Renal cortex interstitium (tissue), 15 donors: ENCODE measurements at places on chromosomes 13 and 19.
A peak's percentile ranks its signal among the peaks of the same experiment; 100 is the strongest.

DNA sequence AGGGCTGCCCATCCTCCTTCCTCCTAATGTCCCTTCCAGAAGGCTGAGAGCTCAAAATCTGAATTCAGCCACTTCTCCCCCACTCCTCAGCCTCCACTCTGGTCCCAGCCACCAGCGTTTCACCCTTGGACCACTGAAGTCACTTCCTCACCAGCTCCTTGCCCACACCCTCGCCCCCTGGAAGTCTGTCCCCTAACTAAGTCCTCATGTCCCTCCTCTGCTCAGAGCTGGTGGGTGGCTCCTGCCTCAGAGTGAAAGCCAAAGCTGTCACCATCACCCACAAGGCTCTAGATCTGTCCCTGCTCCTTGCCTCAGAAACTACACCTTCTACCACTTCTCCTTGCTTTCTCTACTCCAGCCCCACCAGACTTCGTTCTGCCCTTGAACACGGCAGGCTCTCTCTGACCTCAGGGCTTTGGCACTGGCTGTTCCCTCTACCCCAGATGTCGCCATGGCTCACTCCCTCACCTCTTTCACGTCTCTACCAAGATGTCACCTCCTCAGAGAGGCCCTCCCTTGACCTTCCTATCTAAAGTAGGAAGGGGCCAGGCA is 1.7 kb downstream of the ERCC1 start:
- DNase-seq, result no peak

- no peak for DNase-seq
Observed at GRCh38 chr13:113855931-113856715, 7.8 kb downstream of the GAS6 start.

GRCh38 chr13:76634431-76635191 is 251.6 kb downstream of the KCTD12 start:
- no peak for DNase-seq

DNA sequence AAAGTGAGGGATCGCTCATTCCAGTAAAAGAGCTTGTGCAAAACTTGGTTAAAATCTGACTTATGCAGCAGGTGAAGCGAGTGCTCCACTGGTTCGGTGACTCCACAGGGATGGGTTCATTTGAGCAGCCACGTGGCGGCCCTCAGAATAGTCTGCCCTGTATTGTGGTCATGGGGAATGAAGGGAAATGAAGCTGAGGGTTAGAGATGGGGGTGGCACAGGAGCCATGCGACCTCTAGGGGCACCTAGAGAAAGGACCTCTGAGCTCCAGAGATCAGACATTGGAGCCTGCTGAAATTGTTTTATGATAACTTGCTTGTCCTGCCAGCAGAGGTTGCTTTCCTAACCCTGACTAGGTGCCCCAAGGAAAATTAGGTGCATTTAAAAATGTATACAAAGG is 26.6 kb downstream of the CBY2 start:
- no peak for DNase-seq

- DNase-seq, result no peak
Observed at GRCh38 chr19:48466561-48467325, 2.4 kb upstream of the CYTH2 start.

GRCh38 chr13:76440568-76440967 is 445.6 kb downstream of the KCTD12 start:
- DNase-seq, result no peak

- no peak for DNase-seq
Observed at GRCh38 chr19:3609779-3610719, 3.4 kb upstream of the TBXA2R start.

DNA sequence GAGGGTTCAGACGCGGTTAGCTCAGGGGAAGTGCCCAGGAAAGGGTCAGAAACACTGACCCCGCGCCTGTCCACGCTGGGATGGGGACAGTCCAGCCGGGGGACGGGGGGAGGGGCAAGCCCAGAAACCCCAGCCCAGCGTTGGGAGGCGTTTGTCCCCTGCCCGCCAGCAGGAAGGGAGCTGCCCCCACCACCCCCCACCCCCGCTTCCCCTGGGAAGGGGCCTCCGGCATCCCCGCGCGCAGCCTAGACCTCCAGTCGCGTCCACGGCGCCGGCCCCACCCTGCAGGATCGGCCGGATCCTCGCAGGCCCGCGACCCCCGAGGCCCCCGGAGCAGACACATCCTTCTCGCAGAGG is 277 bp downstream of the GIPC1 start:
- no peak for DNase-seq

DNA sequence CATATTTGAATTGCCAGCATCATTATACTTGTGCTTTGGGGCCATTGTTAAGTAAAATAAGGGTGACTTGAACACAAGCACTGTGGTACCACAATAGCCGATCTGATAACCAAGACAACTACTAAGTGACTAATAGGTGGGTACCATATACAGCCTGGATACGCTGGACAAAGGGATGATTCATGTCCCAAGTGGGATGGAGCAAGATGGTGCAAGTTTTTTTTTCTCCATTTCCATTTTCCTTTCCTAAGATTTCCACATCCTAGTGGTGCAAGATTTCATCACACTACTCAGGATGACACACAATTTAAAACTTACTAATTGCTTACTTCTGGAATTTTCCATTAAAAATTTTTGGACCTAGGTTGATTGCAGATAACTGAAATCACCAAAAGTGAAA is 15.1 kb downstream of the BRCA2 start:
- no peak for DNase-seq

- DNase-seq, result no peak
Observed at GRCh38 chr13:100988921-100989320, 314.3 kb upstream of the TMTC4 start.

GRCh38 chr19:5512715-5513114 is 55.0 kb downstream of the TINCR start:
- no peak for DNase-seq

DNA sequence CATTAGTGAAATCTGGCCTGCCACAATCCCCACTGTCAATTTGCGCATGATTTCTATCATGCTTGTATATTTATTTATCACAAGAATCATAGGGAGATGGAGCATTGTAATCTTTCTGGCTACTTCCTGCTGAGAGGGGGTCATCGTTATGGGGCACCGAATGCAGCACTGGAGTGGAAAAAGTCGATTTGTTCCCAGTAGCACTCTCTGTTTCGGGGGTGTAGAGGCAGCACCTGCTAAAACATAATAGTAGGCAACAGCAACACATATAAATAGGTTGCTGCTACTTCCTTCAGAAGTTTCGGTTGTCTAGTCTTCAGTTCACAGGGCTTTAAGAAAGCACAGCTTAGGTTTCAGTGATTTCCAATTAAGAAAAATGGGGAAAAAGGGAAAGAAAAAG is 23.4 kb upstream of the CEACAM21 start:
- no peak for DNase-seq

DNA sequence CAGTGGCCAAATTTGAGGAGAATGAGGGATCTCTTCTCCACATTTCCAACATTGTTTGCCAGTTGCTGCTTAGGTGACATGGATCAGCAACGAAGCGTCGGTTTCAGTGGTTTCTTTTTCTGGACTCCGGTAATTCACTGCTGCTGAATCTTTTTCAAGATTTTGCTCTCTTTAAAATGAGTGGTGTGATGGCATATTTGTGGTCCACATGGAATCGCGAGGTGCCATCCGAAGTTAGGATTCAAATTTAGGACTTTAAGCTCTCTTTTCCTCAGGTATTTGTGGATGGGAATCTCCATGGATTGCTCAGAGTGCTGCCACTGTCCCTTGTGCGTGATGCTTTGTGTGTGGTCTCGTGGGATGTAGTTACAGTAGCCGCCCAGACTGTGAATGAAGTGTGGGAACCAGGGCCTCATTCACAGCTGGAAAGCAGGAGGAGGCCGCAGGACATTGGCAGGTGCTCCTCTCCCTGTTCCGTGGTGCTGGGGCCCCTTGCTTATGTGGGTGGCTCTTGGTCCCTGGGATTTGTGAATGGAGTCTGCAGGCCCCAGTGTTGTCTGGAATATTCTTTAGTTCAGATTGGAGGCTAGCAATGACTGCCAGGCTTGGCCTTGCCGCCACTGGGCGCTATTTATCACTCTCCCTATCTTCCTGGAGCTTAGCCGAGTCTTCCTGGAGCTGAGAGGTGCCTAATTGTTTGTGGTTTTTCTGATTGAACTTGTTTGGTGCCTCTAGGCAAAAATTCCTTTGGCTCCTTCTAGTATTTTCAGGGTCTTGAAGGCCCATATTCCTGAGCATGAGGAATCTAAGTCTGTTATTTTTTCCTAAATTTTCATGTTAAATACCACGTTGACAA is 1.5 kb downstream of the ILF3 start:
- DNase-seq, result no peak

DNA sequence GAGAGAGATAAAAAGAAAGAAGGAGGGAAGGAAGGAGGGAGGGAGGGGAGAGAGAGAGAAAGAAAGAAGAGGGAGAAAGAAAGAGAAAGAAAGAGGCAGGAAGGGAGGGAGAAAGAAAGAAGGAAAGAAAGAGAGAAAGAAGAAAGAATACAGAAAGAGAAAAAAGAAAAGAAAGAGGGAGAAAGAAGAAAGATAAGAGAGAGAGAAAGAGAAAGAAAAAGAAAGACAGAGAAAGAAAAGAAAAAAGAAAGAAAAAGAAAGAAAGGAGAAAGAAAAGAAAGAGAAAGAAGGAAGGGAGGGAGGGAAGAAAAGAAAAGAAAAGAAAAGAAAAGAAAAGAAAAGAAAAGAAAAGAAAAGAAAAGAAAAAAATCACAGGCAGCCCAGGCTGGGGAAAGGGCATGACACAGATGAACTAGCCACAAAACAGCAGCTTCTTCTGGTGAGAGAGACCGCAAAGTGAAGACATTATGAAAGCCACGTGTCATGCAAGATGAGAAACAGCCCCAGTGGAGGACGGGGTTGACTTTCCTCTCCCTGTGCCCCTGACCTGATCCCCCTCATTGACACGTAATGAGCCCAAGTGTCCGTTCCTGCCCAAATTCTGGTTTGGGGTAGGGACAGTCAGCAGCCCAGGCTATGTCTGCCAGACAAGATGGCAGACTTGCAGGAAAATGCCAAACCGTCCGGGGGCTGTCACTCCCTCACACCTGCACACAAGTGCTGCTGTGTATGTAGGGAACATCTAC is 102.1 kb downstream of the INSR start:
- no peak for DNase-seq

GRCh38 chr13:21872795-21873194 is 201.9 kb downstream of the FGF9 start:
- no peak for DNase-seq

DNA sequence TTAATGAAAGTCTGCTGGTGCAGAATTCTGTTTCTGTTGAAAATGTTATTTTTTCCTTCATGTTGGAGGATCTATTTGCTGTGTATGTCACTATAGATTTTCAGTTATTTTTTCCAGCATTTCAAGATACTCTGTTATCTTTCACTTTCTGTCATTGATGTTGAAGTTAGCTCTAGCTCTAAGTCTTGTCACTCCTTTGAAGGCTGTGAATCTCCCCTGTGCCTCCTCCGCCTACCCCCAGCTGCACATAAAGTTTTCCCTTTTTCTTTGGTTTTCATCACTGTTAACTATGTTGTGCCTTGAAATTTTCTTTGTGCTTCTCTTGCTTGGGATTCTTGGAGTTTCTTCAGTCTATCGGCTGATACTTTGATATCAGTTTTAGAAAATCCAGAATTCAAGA is 20.8 kb downstream of the URI1 start:
- no peak for DNase-seq

GRCh38 chr19:28968721-28969120 is 244.2 kb downstream of the UQCRFS1 start:
- no peak for DNase-seq

GRCh38 chr19:13172346-13173138 is 22.3 kb downstream of the IER2 start:
- no peak for DNase-seq

- DNase-seq, result peak; percentile 74
Observed at GRCh38 chr13:43516401-43516833, 270.4 kb downstream of the ENOX1 start.

- no peak for DNase-seq
Observed at GRCh38 chr19:29054886-29055675, 157.9 kb downstream of the UQCRFS1 start.

- no peak for DNase-seq
Observed at GRCh38 chr19:48598996-48599700, 7.4 kb upstream of the SPACA4 start.

DNA sequence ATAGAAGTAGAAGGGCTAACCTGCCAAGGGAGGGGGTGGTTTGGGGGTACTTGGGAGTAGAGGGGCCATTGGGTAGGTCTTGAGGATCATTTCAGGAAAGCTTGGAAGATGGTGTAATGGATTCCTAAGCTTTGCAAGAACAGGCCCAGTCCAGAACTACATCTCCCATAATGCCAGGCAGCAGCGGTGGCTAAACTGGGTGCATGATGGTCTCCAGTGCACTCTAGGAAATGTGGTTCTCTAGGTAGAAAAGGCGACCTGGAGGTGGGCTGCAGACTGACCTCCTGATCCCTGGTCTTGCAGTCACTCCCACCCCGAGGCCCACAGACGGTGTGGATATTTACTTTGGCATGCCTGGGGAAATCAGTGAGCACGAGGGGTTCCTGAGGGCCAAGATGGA is 3.8 kb downstream of the APLP1 start:
- DNase-seq, result no peak
